ENCODE measurements at places on chromosomes 2 and 18. TPM values are rescaled to one million over a fixed set of nuclear protein-coding genes. Genes with fewer than 3 reads are reported as not detected.

DNA sequence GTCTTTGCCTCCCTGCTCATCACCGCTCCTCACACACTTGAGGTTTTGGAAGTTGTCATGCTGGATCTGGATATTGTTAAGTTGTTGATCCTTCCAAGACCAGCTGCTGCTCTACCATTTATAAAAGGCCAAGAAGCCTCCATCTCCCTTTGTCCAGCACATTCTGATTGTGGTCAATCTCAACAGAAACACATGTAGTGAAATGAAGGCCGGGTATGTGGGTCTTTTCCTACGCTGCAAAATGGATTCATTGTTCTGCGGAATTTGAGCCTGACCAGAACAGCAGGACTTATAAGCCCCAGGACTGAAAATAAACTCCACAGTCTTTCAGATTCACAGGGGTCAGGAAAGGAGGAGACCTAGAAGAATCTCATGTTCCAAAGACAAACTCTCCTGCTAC is 238.4 kb downstream of the CMPK2 start:
- no peaks in the 10 kb centered on the region for H3K27me3 ChIP-seq
- H3K27ac ChIP-seq: no peak overlapping the region
- DNase-seq: no peak
- H3K36me3 ChIP-seq: no peaks in the 10 kb centered on the region

DNA sequence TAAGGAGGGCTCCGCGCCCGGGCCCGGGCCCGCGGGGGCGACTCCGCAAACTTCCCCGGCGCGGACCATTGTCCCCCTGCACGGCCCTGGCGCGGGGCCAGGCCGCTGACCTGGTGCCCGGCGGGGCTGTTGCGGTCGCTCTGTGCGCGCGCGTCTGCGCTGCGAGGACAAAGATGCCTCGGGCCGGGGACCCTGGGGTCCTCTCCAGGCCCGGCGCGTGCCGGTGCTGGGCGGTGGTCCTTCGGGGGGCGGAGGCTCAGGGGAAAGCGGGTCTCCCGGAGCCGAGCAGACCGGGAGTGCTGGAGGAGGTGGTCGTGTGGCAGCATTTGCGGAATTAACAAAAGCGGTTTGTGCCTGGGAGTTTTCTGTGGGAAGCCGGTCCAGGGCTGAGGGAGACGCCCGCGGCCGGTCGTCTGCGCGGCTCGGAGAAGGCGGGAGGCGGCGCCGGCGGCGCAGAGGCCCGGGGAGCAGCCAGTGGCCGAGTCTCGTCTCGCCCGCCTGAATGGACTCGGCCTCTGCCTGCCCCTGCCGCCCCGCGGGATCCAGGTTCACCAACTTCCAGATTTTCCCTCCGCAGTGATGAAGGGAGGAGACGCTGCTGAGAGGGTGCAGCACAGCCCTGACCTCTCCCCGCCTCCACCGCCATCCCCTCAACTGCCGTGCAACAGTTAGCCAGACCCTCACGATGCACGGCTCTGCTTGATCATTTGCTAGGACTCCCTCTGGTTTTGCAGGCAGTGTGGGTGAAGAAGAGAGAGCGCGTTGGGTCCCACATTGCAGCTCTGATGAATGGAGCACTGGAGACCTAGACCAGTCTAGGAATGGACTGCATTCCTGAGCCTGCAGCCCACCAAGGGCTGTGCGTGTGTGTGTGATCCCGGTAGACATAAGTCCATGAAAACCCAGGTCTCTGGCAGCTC is 705 bp downstream of the EFR3B start:
- no peaks in the 10 kb centered on the region for H3K27me3 ChIP-seq
- H3K4me1 ChIP-seq: peaks cover 4% of the 10 kb centered on the region
- no peaks in the 10 kb centered on the region for H3K36me3 ChIP-seq
- peak overlapping the region; percentile 86 for H3K4me3 ChIP-seq
- peak overlapping the region; percentile 78 for H3K27ac ChIP-seq
- DNase-seq: no peak

DNA sequence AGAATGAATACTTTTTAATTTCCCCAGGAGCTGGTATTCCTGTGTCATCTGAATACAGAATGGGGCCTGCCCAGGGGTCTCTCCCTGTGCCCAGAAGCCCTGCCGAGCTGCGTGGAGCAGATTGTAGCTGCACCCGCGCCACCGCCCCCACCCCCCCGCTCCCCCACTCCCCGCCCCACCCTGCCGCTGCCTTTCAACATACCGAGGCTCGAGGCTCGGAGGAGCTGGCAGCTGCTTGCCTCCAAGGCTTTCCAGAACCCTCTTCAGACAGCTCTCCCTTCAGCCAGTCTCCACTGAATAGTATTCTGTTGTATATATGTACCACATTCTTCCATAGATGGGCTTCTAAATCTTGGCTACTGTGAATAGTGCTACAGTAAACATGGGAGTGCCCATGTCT is 150.7 kb downstream of the TSN start:
- H3K27me3 ChIP-seq: no peaks in the 10 kb centered on the region
- H3K4me3 ChIP-seq: no peak overlapping the region
- no peak for DNase-seq
- H3K4me1 ChIP-seq: peaks cover 4% of the 10 kb centered on the region
- no peaks in the 10 kb centered on the region for H3K36me3 ChIP-seq
- no peak overlapping the region for H3K27ac ChIP-seq

DNA sequence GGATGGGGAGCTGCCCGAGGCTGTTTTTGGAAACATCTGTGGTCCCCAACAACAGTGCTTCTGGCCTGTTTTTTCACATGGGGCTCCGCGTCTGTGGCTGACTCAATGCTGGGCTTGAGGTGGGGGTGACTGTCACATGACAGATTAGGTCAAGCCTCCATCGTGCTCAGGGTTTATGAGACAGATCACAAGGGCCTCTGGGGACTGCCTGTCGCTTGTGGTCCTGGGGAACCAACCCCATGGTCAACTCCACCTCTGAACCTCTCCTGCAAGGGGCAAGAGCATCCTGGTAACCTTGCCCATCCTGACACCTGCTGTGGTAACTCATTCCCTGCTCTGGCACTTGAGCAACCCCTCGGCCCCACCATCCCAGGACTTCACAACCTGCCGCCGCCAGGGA is 47.6 kb upstream of the SH3RF3 start:
- no peak overlapping the region for H3K27ac ChIP-seq
- no peaks in the 10 kb centered on the region for H3K27me3 ChIP-seq
- no peaks in the 10 kb centered on the region for H3K4me1 ChIP-seq
- DNase-seq: no peak

The COL6A3 gene
- 155 TPM for total RNA-seq

The BBS5 gene
- total RNA-seq: 21.1 TPM

The CHST10 gene
- total RNA-seq: 8.5 TPM

DNA sequence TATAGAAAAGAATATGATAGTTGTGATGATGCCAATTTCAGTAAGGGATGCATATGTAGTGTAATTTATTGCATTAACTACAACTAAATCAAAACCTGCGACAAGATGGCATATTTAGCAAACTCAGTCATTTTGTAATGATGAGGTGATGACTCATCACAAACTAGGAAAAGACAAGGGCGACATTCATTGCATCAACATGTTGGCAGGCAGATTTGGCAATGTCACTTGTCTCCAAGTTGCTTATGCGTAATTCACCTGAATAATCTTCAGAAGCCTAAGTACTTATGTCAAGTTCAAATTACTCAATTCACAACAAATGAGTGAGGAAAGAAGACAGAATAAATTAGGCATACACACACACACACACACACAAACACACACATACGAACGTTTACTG is 273.2 kb upstream of the RGPD4 start:
- no peak for DNase-seq

All from thoracic aorta (tissue), 2 donors.